ENCODE measurements at places on chromosomes 3 and 15.

DNA sequence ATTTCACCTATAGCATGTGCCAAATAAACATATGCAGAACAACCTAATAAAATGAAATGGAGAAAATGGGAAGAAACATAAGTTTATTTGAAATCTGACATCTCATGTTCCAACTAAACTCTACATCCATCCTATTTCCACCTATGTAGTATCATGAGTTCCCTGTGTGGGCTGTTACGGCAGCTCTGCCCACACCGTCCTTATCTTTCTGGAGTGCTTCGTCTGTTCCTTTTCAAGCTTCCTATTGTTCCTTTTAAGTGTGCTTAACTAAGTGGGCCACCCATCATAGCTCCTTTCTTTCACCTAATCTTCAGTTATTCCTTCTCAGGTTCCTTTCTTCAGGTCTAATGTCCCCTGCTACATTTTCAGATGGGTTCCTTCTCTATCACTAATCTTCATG is 17.3 kb downstream of the RYR3 start:
- no peak for DNase-seq

DNA sequence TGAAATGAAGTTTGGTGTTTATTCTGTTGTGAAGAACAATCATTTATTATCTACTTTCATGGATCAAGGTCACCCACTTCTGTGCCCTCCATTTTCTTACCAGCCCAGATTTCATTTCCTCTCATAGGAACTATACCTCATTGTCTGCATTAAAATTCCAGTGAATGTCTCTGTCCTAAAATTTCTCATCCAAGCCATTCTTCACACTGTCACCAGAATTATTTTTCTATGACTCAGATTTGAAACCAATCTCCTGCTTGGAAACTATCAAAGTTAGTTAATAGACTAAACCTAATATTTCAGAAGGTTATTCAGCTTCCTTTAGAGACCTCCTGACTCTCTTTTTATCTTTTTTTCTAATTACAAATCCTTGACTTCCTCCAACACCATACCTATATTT is 364.1 kb upstream of the CBLB start:
- DNase-seq, result no peak

- DNase-seq, result no peak
These were observed 521.7 kb downstream of the SOX2 start for GRCh38 chr3:182233405-182233804.

DNA sequence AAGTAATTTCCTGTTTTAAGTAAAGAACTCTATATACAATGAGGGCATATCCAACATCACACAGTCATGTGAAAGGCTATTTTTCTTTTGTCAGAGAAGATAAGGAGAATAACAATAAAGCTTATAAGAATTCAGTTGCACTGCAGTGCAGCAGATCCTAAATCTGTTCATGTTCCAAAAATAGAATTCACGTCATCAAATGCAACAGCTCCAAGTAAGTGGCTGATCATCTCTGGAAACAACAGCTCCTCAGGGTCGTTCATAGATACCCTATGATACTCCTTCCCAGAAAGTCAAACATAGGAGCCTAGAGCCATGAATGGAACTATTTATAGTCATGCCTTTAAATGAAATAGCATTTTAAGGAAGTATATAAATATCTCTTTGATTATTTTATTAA is 100.2 kb downstream of the FMN1 start:
- no peak for DNase-seq

DNA sequence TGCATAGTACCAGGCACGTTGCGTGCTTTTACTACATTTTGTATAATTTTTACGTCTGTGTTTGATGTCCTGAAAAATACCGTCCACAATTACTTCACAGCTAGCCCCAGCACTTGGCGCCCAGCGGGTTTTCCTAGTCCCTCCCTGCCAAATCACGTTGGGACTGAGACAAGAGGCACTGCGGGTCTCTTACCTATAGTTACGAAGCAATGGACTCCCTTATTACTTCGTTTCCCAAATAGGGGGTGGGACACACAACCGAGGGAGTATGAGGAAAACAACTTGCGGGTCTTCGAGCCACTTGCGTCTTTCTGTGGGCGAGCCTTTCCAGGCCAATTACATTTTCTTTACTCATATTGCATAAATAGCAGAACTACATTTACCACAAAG is 620 bp upstream of the CMSS1 start:
- DNase-seq, result no peak

DNA sequence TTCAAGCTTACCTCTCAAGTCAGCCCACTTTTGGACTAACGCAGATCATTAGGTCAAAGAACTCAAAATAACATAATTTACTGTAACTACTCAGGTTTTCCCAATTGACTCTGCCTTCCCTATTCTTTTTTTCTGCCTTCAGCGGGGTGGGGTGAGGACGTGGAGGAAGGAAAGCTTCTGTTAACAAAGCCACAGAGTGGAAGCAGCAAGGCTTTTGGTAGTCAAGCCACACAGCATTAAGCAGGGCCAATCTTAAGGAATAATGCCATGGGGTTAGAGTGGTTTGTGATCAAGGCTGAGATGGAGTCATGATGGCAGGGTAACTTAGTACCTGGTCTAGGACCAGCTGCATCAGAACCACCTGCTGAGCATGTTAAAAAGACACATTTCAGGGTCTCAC is 277.5 kb downstream of the TIGIT start:
- DNase-seq, result no peak

- no peak for DNase-seq
These were observed 17.9 kb downstream of the SHF start for GRCh38 chr15:45169608-45170480.

GRCh38 chr3:177263615-177264368 is 66.5 kb upstream of the TBL1XR1 start:
- DNase-seq, result no peak

- DNase-seq, result no peak
These were observed 20.8 kb downstream of the DPH3 start for GRCh38 chr3:16243706-16244490.

DNA sequence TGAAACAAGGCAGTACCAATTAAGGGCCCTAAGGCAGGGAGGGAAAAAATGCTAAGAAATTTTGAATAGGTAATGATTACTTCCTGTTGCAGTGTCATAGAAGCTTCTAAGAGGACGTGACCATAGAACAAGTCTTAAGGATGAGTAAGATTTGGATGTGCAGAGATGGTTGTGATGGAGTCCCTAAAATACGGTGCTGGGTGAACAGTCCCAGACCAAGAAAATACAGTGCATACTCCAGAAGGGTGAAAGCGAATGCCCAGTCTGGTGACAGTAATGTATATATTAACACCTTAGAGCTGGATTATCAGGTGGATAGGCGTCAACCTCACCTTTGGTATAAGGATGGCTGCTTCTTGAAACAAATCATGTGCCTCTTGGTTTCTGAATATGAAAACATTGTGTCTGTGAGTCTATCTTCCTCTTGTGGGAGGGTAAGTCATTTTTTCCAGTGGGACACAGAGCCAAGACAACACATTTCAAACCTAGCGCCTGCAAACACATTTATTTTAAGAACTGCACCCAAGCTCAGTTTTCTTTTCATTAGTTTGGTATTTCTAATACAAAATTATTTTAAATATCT is 101.2 kb upstream of the TP63 start:
- no peak for DNase-seq

DNA sequence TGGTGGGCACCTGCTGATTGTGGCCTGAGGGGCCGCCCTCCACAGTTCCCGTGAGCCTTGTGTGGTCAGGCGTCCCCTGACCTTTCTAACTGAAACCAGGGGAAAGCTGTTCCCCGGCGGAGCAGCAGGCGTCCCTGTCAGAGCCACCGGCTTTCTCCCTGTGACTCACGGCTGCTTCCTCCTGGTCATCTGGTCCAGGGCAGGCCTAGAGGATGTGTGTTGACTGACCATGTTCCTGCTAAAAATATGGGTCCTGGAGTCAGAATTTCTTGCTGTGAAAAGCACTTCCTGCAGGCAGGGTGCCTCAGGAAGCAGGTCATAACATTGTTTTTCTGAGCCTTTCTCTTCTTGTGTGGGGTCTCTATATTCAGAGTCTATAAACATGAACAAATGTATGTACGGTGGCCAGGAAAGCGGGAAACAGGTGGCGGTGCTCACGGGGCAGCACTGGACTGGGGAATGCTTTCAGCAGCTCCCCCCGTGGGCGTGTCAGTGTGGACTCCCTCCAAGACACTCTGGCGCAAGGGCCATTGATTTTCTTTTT is 38.4 kb upstream of the CGNL1 start:
- DNase-seq, result no peak

DNA sequence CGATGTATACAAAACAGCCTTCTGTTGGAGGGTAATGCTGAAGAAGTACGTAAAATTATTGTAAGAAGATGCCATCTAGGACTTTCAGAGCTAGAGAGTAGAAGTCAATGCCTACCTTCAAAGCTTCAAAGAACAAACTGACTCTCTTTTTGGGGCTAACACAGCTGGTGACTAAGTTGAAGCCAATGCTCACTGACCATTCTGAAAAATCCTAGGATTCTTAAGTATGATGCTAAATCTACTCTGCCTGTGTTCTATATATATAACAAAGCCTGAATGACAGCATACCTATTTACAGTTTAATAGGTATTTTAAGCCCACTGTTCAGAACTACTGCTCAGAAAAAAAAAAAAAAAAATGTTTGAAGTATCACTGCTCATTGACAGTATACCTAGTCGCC is 18.9 kb downstream of the ADPGK start:
- DNase-seq, result no peak

- no peak for DNase-seq
These were observed 549.5 kb upstream of the GOLIM4 start for GRCh38 chr3:168645180-168645579.

DNA sequence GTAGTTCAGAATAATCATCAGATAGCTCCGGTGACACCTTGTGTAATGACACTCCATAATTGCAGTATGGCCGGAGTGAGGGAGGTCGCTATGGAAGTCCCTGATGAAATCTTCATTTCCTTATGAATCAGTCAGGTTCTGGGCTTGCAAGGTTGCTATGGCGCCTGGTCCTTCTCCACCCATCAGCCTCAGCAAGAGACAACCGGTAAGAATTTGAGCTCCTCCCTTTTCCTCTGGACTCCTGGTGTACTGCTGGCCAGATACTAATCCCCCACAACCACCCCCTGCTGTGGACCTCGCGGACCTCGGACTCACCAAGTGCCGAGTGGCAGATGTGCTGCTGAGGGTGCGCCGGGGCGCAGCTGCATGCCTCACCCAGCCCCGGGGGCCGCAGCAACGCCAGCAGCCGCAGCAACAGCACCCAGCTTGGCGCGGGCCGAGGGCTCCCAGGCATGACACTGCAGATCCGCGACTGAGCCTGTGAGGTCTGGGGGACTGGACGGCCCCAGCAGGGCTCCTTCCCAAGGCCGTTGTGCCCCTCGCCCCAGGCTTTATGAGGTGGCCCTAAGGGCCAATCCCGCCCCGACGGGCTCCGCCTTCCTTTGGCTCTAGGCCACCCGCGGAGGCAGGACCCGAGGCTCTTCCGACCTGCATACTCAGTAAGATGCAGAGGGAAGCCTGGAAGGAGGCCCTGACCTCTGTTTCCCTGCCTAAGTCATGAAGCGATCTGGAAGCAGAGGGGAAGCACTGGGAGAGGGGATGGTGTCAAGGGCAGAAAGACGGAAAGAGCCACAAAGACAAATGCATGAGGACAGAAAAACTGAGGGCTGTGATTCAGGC is at the start of gene TIMP4:
TSS of gene TIMP4 (minus strand) at position 526 of the 840 bp plus-strand sequence. CDS start at position 454, 72 bp downstream.
- DNase-seq, result no peak

DNA sequence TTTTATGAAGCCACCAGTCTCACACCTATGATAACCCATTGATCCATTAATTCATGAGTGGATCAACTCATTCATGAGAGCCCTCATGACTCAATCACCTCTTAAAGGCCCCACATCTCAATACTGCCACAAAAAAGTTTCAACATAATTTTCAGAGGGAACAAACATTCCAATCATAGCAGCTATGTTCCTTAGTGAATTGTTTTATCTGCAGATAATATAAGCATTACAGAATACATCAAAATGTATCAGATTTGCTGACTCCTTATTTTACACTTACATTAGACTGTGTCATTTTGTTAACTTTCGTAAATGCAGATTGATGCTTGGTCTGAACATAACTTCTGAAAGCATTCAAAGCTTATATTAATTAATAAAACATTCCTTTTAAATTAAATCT is 155.3 kb upstream of the MBNL1 start:
- no peak for DNase-seq

All from astrocyte of the cerebellum (primary cell).